CD8-positive, alpha-beta memory T cell (primary cell): ENCODE measurements at places on chromosomes 13 and 19.
A peak's percentile ranks its signal among the peaks of the same experiment; 100 is the strongest.

DNA sequence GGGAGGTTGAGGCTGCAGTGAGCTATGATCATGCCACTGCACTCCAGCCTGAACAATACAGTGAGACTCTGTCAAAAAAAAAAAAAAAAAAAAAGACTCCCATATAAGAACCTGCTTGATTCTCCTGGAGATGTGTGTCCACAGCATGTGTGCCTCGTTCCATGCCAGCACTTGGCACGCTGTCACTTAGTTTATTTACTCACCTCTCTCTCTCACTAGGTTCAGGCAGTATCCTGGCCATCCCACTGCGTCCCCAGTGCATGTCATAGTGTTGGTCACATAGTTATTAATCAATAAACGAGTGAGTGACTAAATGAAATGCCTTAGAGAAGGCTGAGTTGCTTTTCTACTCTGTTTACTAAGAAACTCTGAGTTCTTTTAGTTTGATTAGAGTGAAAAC is 79.1 kb upstream of the GPR12 start:
- DNase-seq, result no peak

GRCh38 chr19:55611983-55612645 is 6.7 kb downstream of the ZNF865 start:
- no peak for DNase-seq

- no peak for DNase-seq
Observed at GRCh38 chr19:16200038-16201010, 2.6 kb downstream of the AP1M1 start.

DNA sequence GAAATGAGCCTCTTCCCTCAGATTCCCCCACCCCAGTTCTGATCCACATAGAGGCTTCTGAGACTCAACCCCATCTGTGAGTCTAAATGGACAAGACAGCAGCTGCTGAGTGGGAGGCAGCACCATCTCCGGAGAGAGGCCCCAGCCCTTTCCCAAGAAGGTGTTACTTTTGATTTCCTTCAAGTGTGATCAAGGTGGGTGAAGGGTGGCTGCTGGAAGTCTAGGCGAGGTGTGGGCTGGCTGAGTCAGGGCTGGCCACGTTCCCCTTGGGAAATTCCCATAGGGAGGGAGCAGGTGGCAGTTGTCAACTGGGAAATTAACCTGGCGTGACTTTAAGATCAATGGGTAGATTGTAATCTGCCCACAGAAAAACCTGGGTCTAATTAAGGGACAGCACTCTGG is 148.0 kb downstream of the FOXO1 start:
- peak; percentile 37 for DNase-seq
